ENCODE measurements at places on chromosomes 7 and 10.

DNA sequence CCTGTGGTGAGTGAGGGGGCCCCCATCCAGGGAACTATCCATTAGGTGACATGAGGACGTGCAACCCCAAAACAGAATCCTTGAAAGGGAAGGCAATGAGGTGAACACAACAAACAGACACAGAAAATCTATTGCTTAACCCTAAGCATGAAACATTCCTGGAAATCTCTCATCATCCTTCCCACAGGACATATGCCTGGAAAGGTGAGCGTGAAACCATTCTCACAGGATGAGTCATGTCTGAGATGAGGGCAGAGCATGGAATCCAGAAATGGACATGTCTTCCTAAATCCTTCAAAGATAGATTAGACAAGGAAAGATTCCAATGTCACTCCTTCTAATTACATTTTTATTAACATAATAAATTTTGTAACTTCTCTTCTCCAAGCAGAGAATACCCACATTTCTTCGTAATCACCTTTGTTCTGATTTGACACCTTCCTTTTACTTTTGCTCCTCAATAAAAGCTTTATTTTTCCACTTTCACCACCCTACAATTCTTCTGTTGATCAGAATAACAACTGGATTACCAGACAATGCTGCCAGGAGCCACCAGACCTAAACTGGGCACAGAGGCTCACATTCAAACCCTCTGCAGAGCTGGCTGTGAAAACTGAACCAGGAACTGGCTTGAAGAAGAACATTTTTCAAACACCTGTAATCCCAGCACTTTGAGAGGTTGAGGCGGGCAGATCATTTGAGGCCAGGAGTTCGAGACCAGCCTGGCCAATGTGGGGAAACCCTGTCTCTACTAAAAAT, 67.2 kb downstream of the COBL start:
- DNase-seq, result no peak

GRCh38 chr7:70171369-70171920, 573.2 kb downstream of the AUTS2 start:
- no peak for DNase-seq

- peak; percentile 57 for DNase-seq
Observed at GRCh38 chr10:130179640-130180039, 43.4 kb downstream of the GLRX3 start.

DNA sequence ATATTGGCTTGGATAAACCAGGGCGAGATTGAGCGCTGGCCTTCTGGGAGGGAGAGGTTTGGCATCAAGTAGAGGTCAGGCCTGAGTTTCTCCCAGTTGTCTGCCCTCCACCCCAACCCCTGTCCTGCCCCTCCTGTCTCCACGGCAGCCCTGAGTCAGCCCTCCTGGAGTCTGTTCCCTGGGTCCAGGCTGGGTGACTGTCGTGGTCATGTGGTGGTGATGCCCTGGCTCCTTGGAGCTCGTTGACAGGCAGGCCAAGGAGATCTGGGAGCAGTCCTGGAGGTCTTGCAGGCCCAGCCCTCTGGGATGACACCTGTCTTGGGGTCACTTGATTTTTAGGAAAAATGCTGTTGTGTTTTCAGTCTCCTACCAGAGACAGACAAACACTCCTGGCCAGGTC, 53.6 kb upstream of the PODXL start:
- DNase-seq, result no peak

- DNase-seq, result no peak
Observed at GRCh38 chr7:143374561-143374960, 6.6 kb upstream of the ZYX start.

- DNase-seq, result no peak
Observed at GRCh38 chr10:86647773-86648703, 6.3 kb upstream of the OPN4 start.

- no peak for DNase-seq
Observed at GRCh38 chr7:87570178-87570577, 30.5 kb downstream of the ABCB1 start.

DNA sequence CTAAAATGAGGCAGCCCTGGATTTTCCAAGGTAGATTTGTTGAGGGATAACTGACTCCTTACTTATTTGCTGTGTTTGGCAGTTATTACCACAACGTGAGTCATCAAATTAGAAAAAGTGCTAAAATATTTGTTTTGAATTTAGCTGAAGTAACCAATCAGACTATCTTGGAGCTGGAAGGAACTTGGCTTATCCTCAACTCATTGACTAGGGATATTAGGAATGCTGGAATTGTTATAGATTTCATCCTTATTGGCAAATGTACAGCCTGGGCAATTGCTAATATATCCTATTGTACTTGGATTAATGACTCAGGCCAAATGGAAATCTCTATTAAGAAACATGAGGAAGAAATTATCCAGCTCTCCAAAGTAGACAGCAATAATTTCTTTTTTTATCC, 1189.0 kb upstream of the LRRN3 start:
- DNase-seq, result no peak

GRCh38 chr10:77866598-77866997, 60.0 kb downstream of the DLG5 start:
- no peak for DNase-seq

GRCh38 chr10:1255118-1255517, 198.9 kb downstream of the WDR37 start:
- DNase-seq, result no peak

DNA sequence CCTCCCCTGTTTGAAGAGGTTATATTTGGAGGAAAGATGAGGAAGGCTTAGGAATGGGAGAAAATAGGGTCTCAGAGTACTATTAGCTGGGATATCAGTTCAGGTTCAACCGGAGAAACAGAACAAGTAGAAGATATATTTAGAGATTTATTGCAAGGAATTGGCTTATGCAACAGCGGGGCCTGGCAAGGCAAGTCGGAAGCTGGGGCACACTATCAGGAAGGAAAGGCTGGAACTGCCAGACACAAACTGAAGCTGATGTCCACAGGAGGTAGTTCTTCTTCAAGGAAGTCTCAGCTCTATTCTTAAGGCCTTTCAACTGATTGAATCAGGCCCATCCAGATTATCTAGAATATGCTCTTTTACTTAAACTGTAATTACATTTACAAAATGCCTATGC, 939.6 kb upstream of the C7orf33 start:
- no peak for DNase-seq

DNA sequence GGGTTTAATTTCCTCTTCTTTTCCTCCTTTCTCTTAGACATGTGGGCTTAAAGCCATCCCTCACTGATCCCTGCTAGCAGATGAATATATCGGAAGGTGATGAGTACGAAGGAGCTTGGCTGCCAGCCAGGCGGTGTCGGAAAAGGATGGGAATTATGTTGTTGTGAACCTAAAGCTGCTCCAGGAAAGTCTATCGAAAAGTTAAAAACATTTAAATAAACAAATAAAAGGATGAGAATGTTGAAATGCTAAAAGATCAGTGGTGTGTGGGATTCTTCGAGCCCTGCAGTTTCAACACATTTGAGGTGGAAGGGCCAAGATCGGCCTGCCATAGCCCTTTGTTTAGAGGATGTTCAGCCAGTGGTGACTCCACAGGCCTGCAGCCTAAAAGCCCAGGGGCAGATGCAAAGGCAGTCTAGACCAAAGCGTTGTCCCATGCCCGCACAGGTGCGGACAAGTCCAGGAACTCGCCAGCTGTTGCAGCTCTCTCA, 107.9 kb downstream of the JCAD start:
- DNase-seq, result no peak

DNA sequence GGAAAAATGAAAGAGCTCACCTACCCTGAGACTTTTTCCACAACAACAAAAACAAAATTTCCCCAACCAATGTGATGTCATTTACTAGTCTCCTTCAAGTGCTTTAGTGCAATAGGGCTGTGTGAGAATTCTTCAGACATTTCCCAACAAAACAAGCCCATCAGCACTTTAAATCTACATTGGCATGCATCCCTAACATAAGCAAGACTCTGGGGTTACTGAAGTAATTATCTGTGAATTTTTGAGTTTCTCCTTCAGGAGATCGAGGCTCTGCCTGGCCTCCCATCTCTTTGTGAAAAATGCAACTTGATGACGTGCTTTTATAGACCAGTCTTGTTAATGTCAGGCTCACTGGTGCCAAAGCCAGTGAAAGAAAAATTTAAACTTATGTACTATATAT, 255.6 kb downstream of the GFRA1 start:
- no peak for DNase-seq

GRCh38 chr10:72756674-72757385, 64.9 kb downstream of the MCU start:
- no peak for DNase-seq
